Cerebellar nuclear complex (tissue), 1 donor: ENCODE measurements at places on chromosomes 2 and 18.

- no peak for DNase-seq
Observed at GRCh38 chr2:232503809-232504323, 16.2 kb upstream of the ECEL1 start.

DNA sequence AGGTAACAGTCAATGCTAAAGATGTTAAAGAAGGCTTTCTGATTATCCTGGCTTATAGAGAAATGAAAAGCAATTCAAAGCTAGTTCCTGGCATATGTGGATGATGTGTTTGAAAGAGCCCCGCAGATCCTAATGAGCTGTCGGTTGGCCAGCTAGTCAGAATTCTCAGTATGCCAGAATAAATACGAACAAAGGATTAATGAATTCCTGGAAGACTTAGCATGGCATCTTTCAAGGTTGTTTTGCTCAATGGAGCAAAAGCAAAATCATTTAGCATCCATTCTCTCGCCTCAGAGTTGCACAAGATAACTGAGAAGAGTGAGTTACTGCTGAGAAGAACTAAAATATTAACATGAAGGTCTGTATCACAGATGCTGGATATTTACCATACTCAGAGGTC, 307.6 kb downstream of the RIT2 start:
- DNase-seq: peak; percentile 11

DNA sequence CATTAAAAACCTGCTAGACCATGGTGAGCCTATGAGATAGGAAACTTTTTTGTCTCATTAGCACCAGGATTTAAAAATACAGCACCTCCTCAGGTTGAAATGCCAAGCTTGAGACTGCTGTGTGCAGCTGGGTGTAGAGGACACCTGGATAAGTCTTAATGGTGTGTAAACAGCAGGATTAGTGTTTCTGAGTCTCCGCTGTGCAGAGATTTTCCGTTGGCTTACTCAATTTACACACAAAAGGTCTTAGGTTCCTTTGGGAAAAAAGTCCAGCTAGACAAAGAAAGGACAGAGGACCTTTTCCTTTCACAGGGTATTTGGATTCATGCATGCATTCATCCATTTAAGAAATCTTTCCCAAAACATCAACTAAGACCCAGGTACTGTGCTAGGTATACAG, 168.1 kb downstream of the NRXN1 start:
- no peak for DNase-seq

DNA sequence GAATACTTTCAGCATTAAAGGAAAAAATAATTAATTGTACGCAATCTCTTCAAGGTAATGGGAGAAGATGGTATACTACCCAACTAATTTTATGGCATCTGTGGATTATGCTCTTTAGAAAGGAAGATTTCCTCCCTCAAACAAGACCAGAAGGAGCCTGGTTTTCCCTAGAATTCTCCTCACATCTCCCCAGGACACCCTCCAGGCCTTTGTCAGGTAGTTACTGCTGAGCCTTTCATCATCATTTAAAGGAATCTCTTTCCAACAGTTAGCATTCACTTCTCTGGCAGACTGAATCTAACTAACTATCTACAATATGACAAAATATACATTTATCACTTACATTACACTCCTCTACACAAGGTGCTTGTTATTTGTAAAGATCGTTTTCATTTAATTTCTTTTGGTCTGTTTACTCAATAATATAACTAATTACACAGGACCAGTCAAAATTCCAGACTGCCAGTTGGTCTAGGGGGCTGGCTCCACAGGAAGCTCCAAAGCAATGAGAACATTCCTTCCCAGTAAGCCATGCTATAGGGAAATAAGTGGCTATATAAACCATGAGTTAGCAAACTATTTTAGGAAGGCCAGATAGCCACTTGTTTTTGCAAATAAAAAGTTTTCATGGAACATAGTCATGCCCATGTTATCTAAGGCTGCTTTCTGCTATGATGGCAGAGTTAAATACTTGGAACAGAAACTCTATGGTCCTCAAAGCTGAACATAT, 19.1 kb downstream of the ZNF24 start:
- no peak for DNase-seq

DNA sequence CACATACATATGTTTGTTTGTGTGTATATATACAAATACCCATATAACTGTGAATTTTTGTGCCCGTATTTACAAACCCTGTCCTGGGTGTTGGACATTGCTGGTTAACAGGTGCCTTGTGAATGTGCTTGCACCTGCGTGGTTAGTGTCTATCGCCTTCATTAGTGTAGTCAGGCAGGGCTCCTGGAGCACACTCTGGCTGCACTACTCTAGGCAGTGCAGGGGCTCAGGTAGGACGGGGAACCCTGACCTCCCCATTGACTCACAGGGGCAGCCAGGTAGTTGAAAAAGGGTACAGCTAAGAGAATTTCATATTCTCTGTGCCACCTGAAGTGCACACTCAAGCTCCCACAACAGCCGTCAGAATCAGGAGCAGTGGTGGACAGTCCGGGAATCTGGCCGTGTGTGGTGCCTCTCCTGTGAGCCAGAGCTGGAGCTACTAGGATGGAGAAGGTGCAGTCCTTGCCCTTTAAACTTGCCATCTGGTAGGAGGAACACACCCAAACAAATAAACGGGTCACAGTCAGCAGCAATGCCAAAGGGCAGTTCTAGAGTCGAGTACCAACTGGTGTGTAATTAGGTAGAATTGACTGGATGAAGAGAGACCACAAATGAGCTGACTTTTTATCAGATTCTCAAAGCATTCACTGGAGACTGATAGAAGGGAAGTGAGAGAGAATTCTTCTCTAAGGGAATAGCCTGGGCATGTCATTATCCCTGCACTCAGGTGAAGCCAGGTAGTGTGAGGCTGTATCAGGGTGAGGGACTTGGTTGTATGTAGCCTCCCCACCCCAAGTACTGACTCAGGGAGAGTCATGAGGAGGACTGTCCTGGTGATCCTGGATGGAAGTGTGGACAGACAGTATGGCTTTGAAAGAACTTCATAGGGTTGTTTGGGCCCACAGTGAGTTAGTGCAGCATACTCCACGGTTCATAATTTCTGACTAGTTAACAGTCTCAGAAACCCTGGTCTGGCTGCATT, 44.1 kb downstream of the FARP2 start:
- peak; percentile 18 for DNase-seq

DNA sequence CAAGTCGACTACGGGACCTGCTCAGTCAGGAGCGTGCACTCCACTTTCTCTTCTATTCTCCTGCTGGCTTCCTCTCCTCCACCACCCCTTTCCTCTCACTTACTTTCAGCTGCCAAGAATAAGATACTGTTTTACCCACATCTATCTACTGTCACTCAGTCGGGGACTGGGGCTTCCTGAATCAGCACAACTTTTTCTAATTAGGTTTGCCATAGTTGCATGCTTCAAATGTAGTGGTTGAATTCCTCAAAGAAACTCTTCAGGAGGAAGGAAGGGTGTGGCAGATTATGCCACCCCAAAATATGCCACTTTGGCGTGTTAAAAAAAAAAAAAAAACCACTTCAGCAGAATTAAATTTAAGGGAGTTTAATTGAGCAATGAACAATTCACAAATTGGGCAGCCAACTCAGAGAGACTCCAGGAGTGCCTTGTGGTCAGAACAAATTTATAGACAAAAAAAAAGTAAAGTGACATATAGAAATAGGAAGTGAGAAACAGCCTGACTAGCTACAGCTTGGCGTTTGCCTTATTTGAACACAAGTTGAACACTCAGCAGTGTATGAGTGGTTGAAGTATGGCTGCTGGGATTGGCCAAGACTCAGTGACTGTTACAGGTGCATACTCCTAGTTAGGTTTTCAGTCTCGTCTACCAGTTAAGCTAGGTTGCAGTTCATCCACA, 32.5 kb upstream of the RMDN2 start:
- no peak for DNase-seq

- DNase-seq: no peak
Observed at GRCh38 chr2:41928526-41928925, 119.3 kb upstream of the PKDCC start.

DNA sequence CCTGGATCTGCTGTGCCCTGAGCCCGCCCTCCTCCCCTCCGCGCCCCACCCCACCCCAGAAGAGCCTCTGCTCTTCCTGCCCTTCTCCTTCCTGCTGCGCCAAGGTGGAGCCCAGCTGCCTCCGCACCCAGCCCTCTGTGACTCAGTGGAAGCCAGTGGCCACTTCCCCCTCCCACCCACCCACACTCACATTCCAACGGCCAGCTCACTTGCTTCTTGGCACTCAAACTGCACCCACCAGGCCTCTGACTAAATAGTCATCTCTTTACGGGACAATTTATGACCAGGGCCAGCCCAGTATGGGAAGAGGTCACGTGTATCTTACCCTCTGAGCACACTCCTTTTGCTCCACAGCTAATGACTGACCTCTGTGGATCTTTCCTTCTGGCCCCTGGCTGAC, 150.4 kb upstream of the SLC1A4 start:
- DNase-seq: no peak

- DNase-seq: no peak
Observed at GRCh38 chr18:9820719-9821118, 65.1 kb upstream of the TXNDC2 start.

DNA sequence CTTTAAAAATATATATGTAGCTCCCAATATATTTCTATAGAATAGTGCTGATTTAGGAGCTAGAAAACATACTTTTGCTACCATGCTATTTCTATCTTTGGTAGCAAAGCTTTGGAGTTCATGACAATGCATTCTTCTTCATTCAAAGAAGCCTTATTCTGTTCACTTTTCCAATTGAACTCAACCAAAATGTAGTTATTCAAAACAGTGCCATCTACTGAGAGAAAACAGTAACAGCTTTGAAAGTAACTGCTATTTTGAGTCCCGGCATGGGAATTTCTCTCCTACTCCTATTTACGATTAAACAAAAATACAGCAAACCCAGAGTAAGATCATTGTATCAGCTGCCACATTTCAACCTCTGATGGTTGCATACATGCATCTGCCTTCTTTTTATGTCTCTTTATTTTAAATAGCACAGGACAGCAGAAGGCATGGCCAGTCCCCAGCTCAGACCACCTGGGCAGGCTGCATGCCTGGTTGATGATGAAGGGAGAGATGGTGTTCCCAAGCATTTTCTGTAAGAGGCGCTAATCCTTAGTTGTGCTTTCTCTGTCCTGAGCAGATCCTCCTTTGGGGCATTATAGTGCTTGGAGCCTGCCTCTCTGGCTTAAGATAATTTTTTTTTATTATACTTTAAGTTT, 69.7 kb upstream of the SULT1C3 start:
- DNase-seq: no peak

GRCh38 chr2:162242586-162243280, 512 bp downstream of the FAP start:
- no peak for DNase-seq

- DNase-seq: no peak
Observed at GRCh38 chr2:233821709-233822100, 32.6 kb downstream of the HJURP start.

DNA sequence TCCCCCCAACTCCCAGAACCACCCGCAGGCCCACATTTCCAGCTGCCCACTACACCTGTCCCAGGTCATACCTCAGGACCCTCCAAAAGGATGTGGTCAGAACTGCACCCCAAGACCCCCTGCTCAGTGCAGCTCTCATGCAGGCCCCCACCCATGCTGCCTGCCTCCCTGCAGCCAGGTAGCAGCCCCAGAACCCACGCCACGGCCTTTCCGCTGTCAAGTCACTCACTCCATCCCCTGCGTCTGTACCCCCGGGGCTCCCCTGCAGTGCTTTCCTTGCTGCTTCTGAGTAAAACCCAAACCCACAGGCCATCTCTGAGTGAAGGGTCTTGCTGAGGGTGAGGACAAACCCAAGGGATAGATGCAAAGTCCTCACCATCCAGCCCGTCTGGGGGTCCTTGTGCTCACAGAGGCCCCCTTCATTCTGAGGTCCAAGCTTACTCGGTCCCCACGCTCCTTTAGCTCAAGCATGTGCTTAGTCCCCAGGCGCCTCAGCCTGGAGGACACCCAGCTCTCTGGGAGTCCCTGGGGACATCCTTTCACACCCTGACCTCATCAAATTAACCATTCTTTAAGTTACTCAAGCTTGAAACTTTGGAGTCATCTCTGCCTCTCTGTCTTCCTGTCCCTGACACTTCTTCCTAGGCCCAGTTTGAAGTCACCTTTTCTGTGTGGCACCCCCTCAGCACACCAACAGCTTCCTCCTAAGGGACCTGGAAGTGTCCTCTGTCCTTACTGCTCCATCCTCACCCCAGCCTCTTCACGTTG, 130.1 kb downstream of the SMAD7 start:
- no peak for DNase-seq

- DNase-seq: no peak
Observed at GRCh38 chr2:189249171-189249570, 69.6 kb upstream of the COL5A2 start.

GRCh38 chr2:5720426-5720825, 28.2 kb downstream of the SOX11 start:
- no peak for DNase-seq
